Hematopoietic multipotent progenitor cell treated with erythropoietin and hydrocortisone succinate and interleukin-3 and kit ligand, for 17 days (in vitro differentiated cells): ENCODE measurements at places on chromosomes 12 and 14.

DNA sequence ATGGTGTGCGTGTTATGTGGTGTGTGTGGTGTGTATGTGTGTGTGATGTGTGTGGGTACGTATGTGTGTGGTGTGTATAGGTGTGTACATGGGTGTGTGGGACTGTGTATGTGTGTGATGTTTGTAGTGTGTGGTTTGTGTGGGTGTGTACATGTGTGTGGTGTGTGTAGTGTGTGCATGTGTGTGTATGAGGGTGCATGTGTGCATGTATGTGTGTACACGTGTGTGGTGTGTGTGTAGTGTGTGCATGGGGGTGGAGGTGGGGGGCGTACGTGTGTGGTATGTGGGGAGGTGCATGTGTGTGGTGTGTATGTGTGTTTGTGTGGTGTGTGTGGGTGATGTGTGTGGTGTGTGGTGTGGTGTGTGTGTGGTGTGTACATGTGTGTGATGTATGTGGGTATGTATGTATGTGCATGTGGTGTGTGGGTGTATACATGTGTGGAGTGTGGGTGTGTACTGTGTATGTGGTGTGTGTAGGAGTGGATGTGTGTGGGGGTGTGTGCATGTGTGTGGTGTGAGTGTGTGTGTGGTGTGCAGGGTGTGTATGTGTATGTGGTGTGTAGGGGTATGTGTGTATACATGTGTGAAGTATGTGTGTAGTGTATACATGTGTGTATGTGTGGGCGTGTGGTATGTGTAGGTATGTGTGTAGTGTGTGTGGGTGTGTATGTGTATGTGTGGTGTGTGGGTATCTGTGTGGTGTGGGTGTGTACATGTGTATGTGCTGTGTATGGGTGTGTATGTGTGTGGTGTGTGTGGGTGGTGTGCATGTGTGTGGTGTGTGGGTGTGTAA lies 119.8 kb upstream of the GSC start:
- no peak for DNase-seq

DNA sequence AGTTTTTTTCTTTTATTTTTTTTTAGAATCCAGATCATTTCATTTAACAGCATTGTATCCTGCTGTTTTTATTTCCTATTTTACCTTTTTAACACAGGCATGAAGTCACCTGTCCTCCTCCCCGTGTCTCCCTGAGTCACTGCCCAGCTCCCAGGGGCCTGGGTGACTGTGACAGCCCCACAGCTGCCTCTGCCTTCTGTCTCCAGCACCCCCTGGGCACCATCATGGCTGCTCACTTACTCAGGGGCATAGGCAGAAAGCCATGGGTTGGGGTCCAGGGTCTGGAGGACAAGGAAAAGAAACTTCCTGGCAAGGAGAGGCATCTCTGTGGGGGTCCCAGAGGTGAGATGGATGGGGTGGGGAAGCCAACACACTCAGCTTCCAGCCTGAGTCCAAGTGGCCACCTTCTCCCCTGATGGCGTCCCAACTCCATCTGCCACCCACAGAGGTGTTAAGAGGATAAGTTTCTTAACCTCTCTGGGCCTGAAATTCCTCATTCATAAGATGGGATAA lies 25.3 kb downstream of the TMEM63C start:
- no peak for DNase-seq

GRCh38 chr12:28795311-28795710 lies 353.8 kb upstream of the FAR2 start:
- DNase-seq = no peak

DNA sequence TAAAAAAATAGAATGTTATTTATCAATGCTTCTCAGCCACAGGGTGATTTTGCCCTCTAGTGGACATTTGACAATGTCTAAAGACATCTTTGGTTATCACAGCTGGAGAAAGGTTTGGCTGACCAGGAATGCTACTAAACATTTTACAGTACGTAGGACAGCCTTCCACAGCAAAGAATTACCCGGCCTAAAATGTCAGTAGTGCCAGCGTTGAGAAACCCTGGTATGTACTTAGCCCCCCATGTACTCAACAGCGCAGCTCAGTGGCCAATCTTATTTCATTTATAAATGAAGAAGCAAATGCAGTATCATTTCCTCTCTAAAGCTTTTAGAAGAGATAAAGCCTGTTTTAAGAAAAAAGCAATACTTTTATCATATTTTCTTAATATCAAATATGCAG lies 5.8 kb downstream of the MARK3 start:
- peak; percentile 84 for DNase-seq

DNA sequence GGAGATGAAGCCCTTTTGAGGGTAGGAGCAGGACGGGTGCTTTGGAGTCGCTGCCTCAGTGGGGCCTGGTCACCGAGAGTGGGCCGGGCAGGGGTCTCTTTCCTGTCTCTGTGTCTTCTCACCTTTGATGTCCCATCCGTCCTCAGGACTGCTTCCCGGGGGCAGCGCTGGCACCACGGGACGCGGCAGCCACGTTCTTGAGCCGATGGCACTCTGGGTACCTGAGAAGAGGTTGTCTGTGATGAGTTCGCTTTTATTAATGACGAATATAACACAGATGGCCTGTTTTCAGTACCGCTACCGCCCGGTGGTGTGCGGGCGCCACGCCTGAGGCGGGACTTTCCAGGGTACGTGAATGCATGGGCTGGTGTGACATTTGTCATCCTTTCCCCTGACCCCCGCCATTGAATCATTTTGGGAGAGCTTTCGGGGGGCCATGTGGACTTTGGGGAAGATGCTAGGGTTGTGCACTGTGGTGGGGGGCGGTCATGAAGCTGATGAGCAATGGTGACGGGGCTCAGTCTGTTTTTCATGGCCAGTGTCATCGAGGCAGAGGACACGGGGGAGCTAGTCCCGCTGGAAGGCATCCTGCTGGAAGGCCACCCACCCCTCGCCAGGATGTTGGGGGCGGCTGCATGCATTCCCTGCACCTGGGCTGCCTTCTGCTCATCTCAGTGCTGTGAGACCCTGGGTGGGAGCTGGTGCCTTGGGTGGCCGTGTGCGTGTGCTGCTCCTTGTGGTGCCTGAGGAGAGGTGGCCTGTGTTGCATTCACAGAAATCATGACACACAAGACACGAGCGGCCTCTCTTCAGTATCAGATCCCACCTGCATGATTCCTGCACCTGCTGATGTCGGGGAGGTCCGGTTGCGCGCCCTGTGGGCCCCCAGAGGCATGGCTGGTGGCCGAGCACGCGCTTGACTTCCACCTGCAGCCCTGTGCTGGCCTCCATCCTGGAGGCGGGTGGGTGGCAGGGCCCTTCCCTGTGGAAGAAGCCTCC lies 162.5 kb upstream of the RTL1 start:
- no peak for DNase-seq

DNA sequence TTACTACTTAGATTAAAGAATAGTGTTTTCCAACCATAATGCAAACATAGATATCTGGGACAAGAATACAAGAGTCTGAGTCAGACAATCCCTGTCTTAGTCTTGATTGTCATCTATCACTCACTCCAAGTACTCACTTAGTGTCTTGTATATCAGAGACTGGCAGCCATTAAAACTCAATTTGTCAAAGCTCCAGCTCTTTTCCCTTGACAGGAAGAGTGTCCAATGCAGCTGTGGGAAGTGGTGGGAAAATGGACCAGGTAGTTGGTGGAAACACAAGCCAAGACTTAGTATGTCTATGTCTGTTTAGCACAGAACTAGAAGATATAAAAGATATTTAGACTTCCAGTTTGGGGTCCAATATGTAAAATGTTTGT lies 271.6 kb upstream of the CLEC14A start:
- DNase-seq = no peak

- DNase-seq = no peak
Observed at GRCh38 chr12:52416795-52417194, 10.7 kb upstream of the KRT82 start.

GRCh38 chr12:46332260-46332659 lies 40.3 kb downstream of the SLC38A2 start:
- no peak for DNase-seq

- no peak for DNase-seq
Observed at GRCh38 chr12:90729736-90730135, 225.2 kb downstream of the CCER1 start.

DNA sequence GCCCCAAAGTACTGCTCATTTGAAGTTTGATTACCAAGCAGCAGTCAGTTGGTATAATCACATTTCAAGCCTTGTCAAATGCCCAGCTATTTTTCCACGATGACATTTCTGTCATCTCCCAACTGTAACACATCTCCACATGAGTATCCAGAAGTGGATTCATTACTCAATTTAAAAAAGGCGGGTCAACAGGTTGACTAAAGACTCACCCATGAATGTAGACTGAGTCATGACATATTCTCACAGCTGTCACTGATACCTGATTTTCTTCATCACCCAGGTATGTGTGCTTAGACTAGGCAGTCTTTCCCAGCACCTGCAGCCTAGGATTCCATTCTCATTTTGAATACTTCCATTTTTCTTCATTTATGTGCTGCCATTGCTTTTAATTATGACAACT lies 75.1 kb upstream of the DBX2 start:
- no peak for DNase-seq
